ENCODE measurements at places on chromosomes 6 and 20.
A peak's percentile ranks its signal among the peaks of the same experiment; 100 is the strongest.

GRCh38 chr20:46269372-46269771 is 38.9 kb downstream of the CDH22 start:
- DNase-seq: peak; percentile 35

DNA sequence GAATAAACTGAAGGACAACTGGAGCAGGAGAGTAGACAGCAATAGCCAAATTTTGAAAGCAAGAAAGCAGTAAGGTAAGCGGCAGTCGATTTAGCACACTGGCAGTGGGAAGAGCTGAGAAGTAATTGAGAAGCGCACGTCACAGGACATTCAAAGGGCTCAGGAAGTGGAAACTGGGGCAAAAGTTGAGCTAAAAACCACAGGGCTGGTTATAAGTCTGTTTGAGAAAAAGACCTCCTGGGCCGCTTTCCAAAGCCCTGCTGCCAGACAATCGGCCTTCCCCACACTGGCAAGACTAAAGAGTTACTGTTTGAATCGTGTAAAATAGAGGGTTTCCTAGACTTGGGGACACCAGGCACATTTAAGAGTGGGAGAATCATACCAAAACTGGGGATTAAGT is 161.4 kb downstream of the DNAH8 start:
- no peak for DNase-seq

DNA sequence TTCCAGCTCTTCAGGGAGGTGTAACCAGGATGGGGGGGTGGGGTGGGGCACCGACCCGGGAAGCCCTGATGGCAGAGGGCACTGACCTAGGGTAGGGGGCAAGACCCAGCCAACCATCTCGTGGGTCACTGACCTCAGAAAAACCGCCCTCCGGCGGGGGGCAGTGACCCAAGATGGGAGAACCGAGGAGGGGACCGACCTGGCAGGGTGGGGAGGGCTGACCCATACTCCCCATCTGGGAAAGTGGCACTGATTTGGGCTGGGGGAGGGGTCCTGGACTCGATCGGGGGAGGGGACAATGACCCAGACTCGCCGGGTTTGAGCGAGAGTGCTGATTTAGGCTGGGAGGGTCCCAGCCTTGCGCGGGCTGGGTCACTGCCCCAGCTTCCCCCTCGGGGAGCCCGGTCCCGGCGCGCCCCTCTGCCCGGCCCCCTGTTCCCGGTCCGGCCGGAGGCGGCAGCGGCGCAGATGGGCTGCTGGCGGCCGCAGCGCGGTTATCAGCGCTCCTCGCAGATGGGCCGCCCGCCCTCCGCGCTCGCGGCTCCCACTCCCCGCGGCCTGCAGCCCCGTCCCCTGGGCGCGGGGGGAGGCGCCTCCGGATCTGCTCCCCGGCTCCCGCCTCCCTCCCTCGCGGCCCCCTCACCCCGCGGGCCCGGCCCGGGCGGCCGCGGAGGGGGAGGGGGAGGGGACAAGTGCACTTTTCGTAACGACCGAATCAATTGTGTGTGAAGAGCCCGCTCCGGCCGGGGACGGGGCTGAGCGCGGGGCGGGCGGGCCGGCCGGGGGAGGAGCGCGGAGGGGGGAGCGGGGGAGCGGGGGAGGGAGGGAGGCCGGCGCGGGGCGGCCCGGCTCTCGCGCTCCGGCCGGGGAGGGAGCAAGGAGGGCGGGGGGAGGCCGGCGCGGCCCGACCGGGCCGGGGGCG is 2.2 kb downstream of the NOL4L start:
- peak; percentile 28 for DNase-seq

DNA sequence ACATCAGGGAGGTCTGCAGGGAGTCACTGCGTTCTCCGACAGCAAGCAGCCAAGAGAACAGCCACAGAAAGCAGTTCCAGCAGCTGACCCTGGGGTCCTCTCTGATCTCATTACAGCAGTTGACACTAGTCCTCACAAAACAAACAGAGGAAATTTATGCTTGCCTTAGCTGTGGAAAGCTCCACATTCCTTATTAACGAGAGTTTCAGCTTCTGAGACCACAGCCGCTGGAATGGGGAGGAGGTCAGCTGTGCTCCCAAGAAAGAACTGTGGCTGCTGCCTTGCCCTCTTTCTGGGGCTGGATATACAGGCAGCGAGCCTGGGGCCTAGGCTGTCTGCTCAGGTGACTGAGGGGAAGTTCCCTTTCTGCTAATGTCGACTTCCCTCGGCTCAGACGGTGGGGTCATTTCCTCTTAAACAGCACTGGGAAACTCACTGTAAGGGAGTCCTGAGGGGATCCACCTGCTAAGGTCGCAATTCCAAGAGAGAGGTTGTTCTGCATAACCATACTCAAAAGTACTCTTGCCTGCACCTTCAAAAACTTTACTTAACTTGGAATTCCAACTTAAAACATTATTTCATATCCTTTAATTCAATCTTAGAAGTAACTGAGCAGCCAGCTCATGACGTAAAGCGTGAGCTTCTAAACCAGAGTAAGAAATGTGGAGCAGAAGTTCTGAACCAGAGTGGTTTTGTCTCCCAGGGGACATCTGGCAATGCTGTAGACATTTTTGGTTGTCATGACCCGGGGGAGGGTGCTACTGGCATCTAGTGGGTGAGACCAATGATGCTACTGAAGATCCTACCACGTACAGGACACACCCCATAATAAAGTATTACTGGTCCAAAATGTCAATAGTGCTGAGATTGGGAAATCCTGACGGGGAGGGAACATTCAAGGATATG is 80.3 kb downstream of the BACH2 start:
- no peak for DNase-seq

- no peak for DNase-seq
Measured at GRCh38 chr20:21394551-21394950, 2.8 kb downstream of the NKX2-4 start.
